ENCODE measurements at places on chromosomes 2 and 18. TPM values are rescaled to one million over a fixed set of nuclear protein-coding genes. Genes with fewer than 3 reads are reported as not detected.

GRCh38 chr2:198441901-198442300 is 637.5 kb downstream of the PLCL1 start:
- no peak for DNase-seq

- DNase-seq: no peak
Observed at GRCh38 chr18:64233851-64234250, 85.0 kb upstream of the LINC00305 start.

GRCh38 chr2:235430366-235431083 is 63.3 kb upstream of the AGAP1 start:
- no peak for DNase-seq

DNA sequence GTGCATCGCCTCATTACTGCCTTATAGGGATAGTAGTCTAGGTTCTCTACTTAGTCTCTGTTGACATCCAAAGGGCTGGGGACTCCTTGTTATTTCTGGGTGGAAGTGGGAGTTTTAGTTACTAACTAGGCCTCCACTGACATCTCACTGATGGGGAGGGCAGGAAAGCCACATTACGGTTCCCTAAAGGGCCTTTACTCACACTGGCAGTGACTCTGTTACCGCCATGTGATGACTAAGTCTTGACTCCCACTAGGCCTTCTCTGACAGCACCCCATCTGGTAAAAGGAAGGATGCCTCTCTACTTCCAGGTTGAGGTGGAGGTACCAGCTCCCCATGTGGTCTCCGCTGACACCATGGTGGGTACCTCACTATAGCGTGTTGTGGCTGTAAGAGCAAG is 14.0 kb upstream of the BCL2L11 start:
- no peak for DNase-seq

DNA sequence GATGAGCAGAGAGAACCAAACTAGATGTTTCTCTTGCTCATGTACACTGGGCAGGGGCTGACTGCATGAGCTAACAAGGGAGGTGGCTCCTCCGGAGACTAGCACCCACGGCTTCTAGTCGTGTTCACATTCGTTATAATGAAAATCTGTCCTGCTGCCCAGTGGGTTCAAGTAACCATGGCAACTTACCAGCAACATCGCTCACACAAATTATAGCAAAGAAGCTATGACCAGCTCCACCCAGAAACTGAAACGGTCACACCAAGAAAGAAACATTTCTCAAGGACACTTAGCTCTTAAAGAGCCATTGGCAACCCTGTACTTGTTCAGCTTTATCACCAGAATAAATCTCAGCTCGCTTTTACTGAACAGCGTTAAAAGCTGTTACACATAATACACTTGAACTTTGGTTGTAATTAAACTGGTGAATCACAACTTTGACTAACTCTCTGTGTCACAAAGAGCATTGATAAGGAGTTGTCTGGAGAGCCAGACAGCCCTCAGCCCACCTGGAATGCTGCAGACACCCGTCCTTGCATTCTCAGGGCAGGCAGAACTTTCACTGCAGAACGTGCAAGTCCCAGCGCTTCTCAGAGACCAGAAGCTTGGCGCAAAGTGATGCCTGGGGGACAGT is 141.2 kb downstream of the PID1 start:
- DNase-seq: no peak

- no peak for DNase-seq
Observed at GRCh38 chr2:105635564-105635963, 109.1 kb upstream of the NCK2 start.

- DNase-seq: no peak
Observed at GRCh38 chr2:10124538-10125045, 2.1 kb downstream of the RRM2 start.

DNA sequence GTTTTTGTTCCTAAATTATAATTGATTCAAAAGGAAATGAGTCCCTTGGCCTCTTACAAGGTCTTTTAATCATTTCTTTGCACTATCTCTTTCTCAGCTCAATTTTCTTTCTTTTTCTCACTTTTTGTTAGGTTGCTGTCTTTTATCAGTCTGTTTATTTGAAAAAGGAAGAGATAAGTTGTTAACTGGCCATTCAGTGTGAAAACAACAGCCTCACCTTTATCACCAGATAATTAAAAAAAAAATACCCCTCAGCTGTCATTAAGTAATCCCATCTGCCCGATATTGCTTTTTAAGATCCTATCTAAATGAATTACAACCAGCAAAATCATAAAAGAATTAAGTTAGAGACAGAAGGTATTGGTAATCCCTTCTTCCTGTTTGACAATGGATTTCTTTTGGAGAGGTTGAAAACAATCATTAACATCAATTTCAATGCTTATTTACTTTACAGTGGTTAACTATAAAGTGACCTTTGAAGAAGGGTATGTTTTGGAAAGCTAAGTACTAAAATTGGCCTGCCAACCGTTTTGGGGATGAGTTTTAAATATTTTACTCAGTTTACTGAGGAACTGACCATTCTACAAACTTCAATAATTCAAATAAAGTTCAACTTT is 104.9 kb downstream of the TGIF1 start:
- DNase-seq: no peak

DNA sequence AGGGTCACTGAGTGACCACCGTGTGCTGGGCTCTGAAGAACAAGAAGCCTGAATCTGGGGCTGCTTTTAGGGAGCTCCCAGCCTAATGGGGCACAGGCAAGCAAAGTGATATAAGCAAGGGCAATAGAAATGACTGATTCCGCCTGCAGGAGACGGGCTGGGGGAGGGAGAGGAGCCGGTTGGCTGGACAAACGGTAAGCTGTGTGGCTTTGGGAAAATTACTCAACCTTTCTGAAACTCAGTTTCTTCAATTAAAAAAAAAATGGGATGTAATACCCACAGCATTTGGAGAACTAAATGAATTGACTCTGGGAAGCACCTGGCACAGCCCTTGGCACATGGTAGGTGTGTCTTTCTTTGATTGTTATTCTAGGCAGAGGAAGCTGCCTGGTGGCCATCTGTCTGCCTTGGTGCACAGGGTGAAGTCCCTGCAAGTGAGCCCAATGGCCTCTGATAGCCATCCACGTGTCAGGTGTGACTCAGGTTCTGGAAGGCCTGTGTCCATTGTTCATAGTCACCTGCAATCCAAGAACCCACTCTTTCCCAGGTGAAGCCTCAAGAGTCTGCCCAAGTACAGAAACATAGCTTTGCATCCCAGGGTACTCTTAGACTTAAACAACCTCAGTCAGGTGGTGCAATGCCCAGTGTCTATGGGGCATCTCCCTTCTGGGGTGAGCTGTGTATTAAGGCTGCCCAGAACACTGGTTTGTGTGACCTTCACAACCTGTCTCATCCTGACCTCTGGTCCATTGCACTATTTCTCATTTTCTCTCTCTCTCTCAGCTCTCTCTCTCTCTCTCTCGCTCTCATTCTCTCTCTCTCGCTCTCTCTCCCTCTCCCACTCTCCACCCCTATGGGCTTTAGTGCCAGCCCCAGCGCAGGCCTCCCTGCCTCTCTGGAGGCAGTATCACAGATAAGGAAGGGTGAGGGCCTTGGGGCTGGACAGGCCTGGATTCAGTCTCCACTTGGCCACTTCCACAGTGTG is 30.0 kb upstream of the NTSR2 start:
- DNase-seq: peak; percentile 18

GRCh38 chr2:96142217-96143113 is 2.8 kb downstream of the DUSP2 start:
- DNase-seq: peak; percentile 40

GRCh38 chr2:122681626-122682025 is 926.2 kb downstream of the TSN start:
- no peak for DNase-seq

DNA sequence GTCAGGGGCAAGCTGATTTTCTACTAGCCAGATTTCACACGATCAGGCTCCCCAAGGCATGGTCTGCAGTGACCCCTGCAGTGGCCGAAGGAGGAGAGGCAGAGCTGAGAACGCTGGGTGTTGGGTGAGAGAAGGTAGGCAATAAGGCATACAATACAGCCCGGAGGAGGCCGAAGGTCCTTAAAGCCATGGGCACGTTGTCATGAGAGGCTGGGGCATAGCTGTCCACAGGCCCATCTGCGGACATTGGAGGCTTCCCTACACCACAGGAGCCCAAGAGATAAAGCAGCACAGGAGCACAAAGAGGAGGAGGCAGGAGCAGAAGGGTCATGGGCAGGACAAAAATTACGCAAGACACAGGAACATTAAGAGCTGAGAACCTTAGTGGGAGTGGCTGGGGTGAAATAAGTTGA is 16.7 kb upstream of the BZW1 start:
- DNase-seq: peak; percentile 54

DNA sequence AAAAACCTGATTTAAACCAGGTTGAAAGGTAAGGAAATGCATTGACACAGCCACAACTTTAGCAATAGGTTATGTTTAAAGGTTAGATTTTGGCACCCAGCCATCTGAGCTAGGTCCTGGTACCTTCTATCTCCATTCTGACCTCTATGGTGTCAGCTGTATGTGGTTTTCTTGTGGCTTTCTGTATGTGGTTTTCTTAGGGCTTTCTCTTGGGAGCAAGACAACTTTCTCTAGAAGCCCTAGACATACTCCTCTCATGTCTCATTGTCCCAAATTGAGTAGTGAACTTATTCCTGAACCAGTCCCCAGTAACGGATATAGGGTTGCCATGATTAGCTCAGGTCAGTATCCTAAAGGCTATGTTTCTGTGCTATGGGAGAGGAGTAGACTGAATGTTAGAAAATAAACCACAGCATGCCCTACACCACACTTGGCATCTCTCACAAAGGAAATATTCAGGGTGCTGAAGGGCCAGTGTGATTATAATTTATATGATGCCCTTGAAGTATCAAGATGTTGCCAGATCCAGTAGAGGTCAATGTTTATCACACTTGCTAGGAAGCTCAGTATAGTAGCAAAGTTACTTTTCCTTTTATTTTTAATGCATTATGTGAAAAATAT is 176.1 kb downstream of the CAPN13 start:
- DNase-seq: no peak

DNA sequence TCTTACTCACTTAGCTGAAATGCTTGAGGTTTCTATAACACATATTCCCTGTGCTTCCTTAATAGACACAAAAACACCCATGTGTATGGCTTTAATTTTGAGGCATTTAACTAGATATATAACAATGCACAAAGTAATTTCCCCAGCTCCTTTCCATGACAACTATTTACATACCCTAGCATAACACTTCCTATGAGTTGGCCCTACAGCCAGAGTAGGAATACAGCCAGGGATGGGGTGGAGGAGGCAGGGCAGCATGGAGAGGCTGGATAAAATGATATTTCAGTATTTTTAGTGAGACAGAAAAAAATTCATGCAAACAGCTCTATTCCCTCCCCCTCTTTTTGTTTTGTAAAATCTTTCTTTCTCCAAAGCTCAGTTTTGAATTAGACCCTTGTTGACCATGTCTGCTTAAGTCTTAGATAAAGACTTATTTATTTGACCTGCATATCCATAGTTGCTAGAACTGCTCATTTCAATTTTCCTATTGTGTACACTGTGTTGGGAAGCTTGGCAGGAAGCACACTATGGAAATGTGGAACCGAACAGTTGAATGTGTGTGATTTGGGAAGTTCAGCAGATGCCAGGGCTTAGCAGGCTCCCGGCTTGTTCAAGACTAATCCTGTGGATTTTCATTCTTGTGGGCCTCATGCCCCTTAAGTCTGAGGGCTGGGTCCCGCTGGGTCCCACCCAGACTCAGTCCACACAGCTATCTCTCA is 11.2 kb upstream of the B3GNT2 start:
- DNase-seq: no peak

The CCDC148 gene
- 1.0 TPM for total RNA-seq

The NAT8 gene
- total RNA-seq: not detected

The RNU2-63P gene
- not detected for total RNA-seq

The FTCDNL1 gene
- 3.3 TPM for total RNA-seq

The DDX18 gene
- 22.1 TPM for total RNA-seq

The CPO gene
- not detected for total RNA-seq

The LOXL3 gene
- 3.6 TPM for total RNA-seq

The GATA6 gene
- 56.0 TPM for total RNA-seq

The CTLA4 gene
- total RNA-seq: 0.22 TPM

The GREB1 gene
- 9.0 TPM for total RNA-seq
